ENCODE measurements at places on chromosomes 13 and 19.

DNA sequence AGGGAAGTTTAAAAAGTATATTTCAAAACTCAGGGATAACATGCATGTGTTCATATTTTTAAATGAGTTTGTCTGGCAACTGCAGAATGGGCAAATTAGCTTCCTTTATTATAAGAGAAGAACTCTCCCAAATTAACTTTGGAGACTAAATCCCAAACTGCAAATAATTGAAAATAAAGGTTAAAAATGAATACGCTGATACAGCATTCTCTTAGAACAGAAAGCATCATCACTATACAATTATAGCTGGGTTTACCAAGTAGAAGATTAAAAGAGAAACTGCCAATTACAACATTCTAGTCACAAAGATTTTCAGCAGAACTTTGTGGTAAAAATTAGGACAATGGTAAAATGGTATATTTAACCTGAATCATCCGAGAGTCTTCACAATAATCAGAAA is 73.3 kb downstream of the OLFM4 start:
- no peak for DNase-seq

DNA sequence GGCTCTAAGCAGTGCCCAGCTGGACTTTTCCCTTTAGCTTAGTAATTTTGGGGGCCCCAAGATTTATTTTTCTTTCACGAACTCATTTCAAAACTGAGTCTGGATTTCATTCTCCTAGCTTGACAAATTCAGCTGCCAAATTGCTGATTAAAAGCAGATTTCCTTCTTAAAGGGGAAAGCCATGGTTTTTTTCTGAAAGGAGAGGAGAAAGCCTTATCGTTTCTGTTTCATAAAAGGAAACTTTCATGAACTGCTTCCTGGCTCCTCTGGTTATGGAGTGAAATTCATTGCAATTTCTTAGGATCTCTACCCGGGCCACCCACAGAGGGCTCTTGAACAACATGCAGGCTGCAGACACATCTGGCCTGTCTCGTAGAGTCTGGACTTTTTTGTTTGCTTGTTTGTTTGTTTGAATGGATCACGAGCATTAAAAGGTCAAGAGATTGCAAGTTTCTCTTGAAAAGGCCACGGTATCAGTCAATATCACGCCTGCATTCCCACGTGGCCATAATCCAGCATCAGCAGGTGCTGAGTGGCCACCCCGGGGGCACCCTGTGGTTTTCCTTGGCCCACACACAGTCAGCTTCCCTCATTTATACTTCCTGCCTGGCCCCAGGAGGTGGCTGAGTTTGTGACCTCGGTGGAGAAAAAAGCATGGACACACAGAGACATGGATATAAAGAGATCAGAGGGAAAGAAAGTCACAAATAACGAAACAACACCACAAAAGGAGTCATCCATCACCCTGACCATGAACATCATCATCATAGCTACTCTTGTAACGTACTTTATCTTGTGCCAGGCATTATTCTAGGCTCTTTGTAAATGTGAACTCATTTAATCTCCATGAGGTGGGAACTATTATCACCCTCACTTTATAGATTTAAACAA is 10.5 kb upstream of the KLK4 start:
- no peak for DNase-seq

DNA sequence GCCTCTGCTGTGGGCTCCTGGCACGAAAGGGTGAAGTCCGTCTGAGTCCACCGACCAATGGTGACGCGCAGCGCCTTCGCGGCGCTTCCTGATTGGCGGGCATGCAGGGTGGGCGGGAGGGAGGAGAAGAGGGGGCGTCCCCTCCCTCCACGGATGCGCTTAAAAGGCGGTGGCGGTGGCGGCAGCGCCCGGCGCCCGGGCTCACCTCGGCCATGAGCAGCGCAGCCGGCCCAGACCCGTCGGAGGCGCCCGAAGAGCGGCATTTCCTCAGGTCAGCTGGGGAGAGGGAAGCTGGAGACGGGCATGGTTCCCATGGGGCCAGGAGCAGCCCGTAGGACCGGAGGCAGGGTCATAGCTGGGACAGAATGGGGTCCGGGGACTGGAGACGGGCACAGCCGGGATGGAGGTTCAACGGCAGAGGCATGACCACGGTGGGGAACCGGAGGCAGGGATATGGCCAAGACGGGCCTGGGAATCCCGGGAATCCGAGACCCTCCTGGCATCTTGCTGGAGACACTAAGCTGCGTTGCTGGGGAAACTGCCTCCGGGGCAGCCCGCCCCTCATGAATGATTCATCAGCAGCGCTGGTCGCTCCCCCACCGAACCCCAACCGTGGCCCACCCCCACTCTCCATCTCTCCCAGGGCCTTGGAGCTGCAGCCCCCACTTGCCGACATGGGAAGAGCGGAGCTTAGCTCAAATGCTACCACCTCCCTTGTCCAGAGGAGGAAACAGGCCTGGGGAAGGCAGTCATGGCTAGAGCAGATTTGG is at the start of gene YJEFN3:
Gene YJEFN3 (plus strand): TSS at position 191 of the 770 bp plus-strand sequence. CDS start 22 bp downstream, at position 213.
- no peak for DNase-seq

- DNase-seq, result no peak
These were observed 757 bp upstream of the CLEC11A start for GRCh38 chr19:50722201-50723013.

DNA sequence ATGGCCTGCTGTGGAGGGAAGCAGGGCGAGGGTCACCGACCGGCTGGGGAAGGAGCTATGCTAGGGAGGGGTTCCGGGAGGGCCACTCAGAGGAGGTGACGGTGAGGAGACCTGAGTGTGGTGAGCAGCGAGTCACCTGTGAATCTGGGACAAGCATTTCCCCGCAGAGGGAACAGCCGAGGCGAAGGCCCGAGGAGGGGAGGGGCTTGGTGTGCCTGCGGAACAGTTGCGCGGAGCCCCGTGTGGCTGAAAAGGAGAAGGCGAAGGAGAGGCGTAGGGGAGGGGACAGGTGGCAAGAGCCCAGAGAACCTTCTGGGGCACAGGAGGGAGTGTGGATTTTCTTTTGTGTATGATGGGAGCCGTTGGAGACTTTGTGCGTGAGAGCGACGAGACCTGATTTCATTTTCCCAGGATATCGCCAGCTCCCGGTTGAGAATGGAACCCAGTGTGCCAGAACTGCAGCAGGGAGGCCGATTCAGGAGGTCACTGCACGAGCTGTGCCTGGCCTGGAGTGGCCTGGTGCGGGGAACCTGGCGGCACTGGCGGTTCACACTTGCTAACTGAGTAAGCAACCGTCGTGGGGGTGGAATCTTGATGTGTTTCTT is 117.7 kb upstream of the ZNF507 start:
- DNase-seq, result no peak

DNA sequence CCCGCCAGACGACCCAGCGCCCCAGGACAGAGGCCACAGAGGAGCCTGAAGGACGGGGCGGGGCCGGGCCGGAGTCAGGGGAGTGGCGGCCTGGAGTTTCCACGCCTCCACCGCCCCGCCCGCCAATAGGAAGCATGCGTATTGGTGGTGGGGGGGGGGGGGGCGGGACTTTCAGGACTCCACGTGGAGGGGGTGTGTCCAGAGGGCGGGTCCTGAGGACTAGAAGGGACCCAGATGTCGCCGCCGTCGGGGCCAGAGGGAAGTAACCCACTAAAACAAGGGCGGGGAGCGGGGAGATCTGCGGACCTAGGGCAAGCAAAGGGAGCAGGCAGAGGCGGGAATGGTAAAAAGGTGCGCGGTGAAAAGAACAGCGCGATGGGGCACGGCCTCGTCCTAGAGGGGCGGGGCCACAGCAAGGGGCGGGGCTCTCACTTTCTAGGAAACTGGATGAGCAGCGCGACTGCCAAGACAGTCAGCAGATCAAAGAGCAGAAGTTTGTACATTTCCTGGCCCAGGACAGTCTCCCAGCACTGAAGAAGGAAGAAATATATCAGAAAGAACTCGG is 2.8 kb upstream of the LENG1 start:
- peak; percentile 70 for DNase-seq

GRCh38 chr13:88840085-88840484 is 1168.9 kb downstream of the SLITRK5 start:
- DNase-seq, result no peak

- DNase-seq, result no peak
These were observed 4.3 kb upstream of the PGPEP1 start for GRCh38 chr19:18336121-18336520.

DNA sequence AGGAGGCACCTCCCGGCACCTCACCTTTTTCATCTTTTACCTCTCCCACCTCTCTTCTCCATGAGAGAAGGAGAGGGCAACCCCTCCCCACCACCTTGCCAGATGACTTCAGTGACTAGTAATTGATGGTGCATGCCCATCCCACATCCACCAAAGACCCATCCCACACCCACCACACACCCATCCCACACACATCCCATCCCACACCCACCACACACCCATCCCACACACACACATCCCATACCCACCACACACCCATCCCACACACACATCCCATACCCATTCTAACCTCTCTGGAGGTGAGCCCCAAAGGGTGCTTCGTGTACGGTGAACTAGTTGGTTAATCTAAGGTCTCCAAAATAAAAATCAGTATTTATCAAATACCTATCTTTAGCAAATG is 44.7 kb downstream of the STK24 start:
- no peak for DNase-seq

- no peak for DNase-seq
These were observed 94.7 kb upstream of the RAP2A start for GRCh38 chr13:97339019-97339987.

GRCh38 chr19:16897856-16898161 is 9.0 kb downstream of the F2RL3 start:
- DNase-seq, result no peak

- DNase-seq, result no peak
These were observed 23.8 kb downstream of the LCP1 start for GRCh38 chr13:46158222-46158621.

- DNase-seq, result no peak
These were observed 5.8 kb downstream of the CHAMP1 start for GRCh38 chr13:114320065-114320464.

- DNase-seq, result no peak
These were observed at the start of gene LSR for GRCh38 chr19:35248310-35249145. LSR (plus strand) TSS chr19:35249002; CDS start chr19:35249023, 21 bp downstream.

- peak; percentile 49 for DNase-seq
These were observed 149.1 kb downstream of the KLF12 start for GRCh38 chr13:73984949-73985691.

- DNase-seq, result no peak
These were observed 22.9 kb downstream of the PLEKHF1 start for GRCh38 chr19:29687897-29688728.

- DNase-seq, result no peak
These were observed 415.9 kb downstream of the NDFIP2 start for GRCh38 chr13:79896851-79897250.

- no peak for DNase-seq
These were observed 22.0 kb downstream of the SAE1 start for GRCh38 chr19:47152632-47153031.

GRCh38 chr13:45436953-45437352 is 18.8 kb upstream of the SLC25A30 start:
- no peak for DNase-seq

GRCh38 chr19:8702350-8702749 is 3.8 kb upstream of the ACTL9 start:
- DNase-seq, result no peak

DNA sequence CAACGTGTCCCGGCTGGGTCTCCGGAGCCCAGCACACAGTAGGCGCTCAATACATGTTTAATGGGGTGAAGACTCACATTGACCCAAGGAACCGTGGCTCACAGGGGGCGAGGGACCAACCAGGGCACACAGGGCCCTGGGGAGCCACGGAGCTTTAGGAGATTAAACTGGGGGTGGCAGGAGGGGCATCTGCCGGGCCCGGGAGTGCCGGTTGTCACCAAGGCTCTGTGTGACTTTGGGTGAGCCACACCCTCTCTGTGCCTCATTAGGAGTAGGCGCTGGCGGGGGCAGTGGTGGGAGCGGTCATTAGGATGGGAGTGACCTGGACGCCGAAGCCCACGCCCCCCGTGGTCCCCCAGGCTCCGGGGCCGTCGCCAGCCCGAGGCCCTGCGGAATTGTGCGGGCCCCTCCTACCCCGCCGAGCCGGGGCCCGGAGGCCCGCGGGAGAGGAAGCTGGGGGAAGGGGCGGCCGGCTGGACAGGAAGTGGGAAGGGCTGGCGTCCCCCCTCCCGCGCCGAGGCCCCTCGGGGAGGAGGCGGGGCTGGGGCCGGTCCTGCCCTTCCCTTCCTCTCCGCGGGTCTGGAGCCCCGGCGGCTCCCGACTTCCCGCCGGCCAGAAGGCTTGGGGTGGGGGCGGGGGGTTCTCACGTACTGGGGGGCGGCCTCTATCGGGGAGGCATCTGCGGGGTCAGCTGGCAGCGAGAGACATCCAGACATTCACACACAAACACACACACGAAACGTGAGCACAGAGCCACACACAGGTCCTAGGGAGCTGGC is 1.8 kb upstream of the SSBP4 start:
- DNase-seq, result no peak

GRCh38 chr13:45226024-45226423 is 25.2 kb upstream of the KCTD4 start:
- DNase-seq, result no peak

- DNase-seq, result no peak
These were observed 406.8 kb downstream of the DACH1 start for GRCh38 chr13:71460211-71460610.

DNA sequence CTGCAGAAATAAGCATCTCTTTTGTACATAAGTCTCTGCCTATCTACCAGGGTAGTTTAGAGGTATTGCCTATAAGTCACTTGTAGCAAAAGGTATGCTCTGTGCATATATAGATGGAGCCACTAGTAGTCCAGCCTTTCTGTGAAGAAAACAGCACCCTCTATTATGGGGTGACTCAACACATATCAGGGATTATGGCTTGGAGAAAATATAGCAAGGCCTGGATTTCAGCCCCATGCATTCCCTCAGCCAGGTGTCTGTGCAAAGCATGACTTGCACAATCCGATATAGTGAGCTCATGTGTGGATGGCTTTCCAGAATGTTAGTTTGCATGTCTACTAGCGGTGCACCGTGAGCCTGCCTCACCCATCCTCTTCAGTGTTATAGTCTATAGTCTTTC is 13.4 kb upstream of the NALCN start:
- no peak for DNase-seq

GRCh38 chr19:15840833-15841232 is 25.4 kb upstream of the OR10H1 start:
- DNase-seq, result no peak

- no peak for DNase-seq
These were observed 19.4 kb downstream of the EPS15L1 start for GRCh38 chr19:16452325-16452724.

- peak; percentile 63 for DNase-seq
These were observed 34.8 kb upstream of the C1QTNF9 start for GRCh38 chr13:24274452-24275021.

Data from stimulated activated CD8-positive, alpha-beta memory T cell treated with anti-CD3 and anti-CD28 coated beads, Interleukin-4, amount 100 ng/mL, for 24 hours (primary cell).